ENCODE measurements at places on chromosomes 12 and 14.

GRCh38 chr12:18139254-18139653 is 49.3 kb upstream of the RERGL start:
- DNase-seq = no peak

DNA sequence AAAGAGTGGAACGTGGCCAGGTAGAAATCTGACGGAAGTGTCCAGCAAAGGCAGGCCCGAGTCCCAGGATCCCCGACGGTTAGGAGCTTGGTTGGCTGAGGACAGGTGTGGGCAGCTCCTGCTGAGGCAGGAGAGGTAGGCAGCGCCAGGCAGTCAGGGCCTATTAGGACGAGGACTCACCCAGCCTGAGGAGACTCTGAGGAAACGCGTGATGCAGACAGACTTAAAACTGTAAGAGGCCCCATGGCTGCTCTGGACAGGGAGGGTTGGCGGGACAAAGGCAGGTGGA is 255.7 kb upstream of the SFSWAP start:
- no peak for DNase-seq

DNA sequence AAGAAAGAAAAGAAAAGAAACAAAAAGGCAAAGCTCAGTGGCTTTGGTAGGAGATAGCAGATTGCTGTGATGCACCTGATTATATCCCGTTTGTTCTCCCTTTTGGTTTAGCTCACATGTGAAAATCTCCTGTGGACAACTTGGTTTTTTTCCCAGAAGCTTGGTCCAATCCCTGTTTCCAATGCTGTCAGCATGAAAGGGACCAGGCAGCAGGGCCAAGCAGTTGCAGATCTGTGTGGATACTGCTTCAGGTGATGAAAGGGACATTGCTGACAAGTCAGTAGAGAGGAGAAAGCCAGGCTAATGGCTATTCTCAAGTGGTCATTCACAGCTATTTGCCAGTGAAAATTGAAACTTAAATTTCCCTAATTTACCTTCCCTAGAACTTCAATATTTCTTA is 18.8 kb upstream of the SLCO1A2 start:
- no peak for DNase-seq

GRCh38 chr14:68342216-68342763 is 450.6 kb downstream of the ZFP36L1 start:
- DNase-seq = no peak

GRCh38 chr14:90523961-90524875 is 127.4 kb downstream of the CALM1 start:
- DNase-seq = no peak

DNA sequence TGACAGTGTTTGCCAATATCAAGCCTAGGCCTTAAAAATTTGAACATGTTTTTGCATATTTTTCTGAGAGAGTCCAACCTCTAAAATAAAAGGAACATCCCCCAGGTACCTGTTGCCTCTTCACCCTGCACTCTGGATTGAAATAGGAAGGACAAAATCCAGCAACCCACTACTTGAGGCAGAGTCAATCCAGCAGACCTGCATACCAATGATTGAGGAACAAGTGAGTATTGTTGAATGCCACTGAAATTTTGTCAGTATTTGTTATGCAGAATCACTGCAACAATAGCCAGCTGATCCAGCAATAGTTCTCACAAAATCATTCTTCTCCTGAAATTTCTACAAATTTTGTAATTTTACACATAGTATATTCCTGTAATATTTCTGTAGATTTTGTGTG is 460.6 kb upstream of the FOXG1 start:
- no peak for DNase-seq

DNA sequence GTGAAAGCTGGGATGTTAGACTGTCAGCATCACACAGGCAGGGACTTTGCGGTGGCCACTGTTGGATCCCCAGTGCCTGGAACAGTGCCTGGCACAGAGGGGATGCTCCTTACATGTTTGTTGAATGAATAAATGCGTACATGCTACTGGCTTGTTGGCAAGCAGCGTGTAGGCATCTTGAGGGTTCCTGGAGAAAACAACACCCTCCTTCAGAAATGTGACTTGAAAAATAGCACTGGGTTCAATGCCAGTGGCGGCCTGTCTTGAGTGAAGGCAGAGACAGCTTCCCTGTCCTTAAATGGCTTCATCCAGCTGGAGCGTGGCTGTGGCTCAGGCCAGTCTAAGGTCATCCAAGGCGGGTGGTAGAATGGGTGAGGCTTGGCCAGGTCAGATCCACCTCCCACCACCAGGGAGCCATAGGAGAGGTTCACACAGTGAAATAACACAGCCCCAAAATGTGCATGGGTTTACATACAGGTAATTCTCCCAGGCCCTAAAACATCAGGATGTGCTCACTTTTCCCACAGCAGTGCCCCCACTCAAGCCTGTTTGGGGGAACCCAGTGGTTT is 171.4 kb downstream of the PHETA1 start:
- DNase-seq = no peak

- no peak for DNase-seq
These were observed 42.8 kb upstream of the CORO1C start for GRCh38 chr12:108773798-108774788.

- no peak for DNase-seq
These were observed 68.9 kb downstream of the BAZ1A start for GRCh38 chr14:34806257-34806656.

DNA sequence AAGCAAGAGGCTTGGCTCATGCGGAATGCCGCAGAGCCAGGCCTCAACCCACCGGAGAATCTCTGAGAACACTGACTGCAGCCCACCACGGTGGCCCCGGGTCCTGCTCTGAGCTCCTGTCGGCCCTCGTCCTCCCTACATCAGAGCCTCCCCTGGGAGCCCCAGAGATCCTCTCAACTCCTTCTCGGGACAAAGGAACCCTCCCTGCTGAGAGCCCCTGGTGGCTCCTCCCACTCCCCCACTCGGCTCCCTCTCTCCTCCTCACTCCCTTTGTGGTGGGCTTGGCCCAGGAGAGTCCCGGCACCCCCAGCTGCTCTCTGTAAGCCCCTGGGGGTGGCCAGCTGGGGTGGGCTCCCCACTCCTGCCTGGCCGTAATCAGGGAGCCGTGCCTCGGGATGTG is 11.1 kb upstream of the INF2 start:
- DNase-seq = no peak

- no peak for DNase-seq
These were observed 20.5 kb downstream of the VCPKMT start for GRCh38 chr14:50095895-50096294.

- DNase-seq = no peak
These were observed 11.8 kb upstream of the KRAS start for GRCh38 chr12:25262389-25263074.

- no peak for DNase-seq
These were observed 2.8 kb downstream of the PTMS start for GRCh38 chr12:6768990-6769389.

- no peak for DNase-seq
These were observed 3.3 kb downstream of the BHLHE41 start for GRCh38 chr12:26121323-26122060.

GRCh38 chr12:92365333-92365732 is 219.7 kb upstream of the BTG1 start:
- no peak for DNase-seq

DNA sequence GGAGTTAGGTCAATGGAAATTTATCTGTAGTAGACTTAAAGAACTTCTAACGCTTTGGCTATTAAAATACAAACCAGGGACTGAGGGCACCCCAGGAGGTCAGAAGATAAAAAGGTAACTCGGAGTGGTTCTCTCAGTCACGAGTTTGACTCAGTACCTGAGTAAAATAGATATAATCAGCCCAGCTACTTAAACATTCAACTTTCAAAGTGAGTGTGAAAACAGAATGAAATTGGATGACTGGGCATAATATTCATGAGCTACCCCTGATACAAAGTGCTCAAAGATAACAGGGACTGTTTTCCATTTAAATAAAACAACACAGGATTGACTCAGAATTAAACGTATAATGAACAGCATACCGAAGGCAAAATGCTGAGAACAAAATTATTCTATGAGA is 75.0 kb downstream of the FOXN3 start:
- no peak for DNase-seq

GRCh38 chr12:46387670-46388069 is 15.1 kb upstream of the SLC38A2 start:
- DNase-seq = no peak

DNA sequence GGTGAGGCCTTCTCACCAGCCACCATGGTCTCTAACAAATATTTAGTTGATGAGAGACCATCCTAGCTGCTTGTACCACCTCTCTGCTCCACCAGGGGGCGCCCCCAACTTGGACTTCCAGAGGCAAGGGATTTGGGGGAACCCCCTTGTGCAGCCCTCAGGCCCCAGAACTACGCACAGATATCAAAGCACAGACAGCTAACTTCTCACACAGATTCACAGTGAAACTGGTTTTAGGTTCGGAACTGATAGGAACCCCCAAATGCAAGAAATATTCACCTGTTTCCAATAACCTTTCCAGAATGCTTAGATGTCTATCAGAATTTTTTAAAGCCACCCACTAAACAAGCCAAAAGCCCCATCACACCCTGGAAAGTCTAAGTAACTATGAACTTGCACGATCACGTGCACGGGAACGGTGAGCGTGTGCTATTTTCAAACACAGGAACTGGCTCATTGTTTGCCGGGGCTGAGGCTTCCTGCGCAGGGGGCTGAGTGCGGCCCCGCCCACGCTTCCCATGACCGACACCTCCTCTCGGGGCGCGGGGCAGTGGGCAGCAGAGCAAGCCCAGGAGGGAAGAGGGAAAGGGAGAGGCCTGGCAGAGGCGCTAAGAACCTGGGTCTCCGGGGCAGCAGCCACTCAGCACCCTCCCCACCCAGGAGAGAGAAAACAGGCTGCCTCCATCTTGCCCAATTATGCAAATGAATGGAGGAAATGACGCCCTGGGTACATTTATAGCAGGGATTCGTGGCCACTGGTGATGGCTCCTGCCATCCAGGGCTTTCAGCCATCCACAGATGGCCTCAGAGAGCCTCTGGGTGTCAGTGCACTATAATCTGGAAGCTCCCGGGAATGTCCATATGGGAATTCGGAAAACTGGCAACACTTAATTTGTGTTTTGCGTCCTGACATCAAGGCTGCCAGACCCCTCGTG is 79.4 kb upstream of the GPR68 start:
- peak; percentile 27 for DNase-seq

DNA sequence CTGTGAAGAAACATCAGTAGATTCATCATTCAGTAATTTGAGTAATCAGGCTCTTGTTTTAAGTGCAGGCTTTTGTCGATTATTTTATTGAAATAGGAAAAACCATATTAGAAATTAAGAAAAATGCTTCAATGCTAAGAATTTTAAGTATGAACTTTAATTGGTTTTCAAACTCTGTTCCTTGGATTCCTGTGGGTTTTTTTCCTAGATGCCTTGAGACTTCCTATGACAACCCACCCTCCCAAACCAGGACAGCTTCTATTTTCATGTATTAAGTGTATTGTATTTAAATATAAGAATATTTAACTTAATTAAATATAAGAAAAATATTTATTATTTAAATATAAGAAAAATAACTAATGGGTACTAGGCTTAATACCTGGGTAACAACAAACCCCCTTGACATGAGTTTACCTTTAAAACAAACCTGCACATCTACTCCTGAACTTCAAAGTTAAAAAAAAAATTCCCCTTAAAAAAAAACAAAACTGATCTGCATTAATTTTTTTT is 3.0 kb downstream of the ARHGAP5 start:
- DNase-seq = no peak

DNA sequence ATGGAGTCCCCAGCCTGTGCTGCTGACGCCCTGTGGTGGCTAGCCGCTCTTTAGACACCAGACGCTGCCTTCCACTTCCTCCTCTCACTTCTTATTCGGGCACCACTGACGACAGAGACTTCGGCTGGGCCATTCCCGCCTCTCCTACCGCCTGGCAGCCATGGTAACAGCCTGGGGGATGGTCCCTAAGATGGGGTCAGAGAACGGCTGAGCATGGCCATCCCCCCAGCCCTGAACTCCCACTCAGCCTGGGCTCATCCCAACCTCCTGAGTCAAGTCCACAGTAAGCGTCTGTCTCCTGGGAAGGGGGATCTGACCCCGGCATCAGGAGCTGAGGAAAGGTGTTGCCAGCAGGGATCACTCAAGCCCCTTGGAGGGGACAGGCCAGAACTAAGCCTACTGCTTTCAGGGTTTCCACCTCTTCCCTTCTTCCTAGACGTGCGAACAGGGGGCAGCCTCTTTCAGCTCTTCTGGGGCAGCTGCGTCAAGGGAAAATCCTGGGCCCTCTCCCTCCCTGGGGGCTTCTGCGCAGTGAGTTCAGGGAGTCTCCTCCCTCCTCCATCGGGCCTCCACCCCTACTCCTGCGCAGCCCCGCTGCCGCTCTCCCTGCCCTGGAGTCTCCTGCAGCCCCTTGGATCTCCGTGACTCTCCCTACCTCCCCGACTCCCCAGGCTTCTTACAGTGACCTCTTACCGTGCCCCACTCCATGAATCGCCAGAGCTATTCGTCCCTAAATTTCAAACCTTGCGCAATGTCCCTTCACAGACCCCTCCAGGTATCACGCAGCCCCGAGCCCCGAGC is 643 bp upstream of the TAMALIN start:
- DNase-seq = no peak

DNA sequence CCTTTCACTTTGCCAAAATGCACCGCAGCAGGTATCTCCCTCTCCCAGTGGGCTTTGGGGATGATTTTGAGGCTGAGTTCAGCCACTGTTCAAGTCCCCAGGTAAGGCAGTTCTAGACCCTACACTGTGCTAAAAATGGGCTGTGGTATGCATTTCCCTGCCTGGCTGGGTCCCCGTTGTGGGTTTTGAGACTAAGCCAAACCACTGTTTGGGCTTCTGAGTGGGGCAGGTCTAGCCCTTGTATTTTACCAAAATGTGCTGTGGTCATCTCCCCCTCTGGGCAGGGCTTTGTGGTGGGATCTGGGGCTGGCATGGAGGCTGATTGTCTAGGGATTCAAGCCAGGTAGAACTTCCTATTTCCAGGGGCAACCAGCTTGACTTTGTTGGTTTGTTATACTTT is 13.6 kb upstream of the OR4Q3 start:
- no peak for DNase-seq

GRCh38 chr12:42683933-42684801 is 94.6 kb upstream of the PRICKLE1 start:
- DNase-seq = no peak

DNA sequence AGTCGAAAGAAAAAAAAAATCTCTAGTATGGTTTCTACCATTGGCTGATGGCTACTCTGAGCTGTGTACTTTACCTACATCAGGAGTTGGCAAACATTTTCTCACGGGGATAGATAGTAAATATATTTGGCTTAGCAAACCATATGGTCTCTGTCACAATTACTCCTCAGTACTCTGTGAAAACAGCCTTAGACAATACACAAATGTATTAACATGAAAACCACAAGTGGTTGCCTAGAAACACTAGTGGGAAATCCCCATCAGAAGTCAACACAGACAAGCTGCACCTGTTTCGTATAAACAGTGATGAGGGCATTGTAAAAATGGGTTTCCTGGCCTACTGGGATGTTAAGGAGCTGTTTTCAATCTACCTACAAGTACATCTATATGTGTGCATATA is 84.6 kb upstream of the NAV3 start:
- no peak for DNase-seq

DNA sequence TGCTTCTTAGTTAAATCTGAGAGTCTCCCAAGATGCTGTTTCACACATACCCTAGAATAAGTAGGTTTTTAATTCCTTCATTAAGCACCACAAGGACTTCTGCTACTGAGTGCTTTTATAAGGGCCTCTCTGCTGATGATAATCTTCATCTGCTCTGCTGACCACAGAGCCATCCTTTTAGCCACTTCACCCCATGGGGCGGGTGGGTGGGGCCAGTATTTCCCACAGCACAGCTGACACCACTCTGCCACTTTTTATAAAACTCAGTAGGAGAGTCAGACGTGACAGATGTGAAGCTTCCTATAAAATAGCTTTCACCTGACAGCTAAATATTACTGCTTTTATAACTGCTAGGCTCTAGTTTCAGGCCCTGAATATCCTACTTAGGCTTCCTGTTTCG is 20.3 kb downstream of the FCF1 start:
- DNase-seq = no peak

- DNase-seq = no peak
These were observed 21.4 kb upstream of the DRAM1 start for GRCh38 chr12:101855976-101856375.
